ENCODE measurements at places on chromosomes 7 and 10.

- DNase-seq = no peak
Measured at GRCh38 chr7:26792576-26792975, 71.8 kb downstream of the SKAP2 start.

DNA sequence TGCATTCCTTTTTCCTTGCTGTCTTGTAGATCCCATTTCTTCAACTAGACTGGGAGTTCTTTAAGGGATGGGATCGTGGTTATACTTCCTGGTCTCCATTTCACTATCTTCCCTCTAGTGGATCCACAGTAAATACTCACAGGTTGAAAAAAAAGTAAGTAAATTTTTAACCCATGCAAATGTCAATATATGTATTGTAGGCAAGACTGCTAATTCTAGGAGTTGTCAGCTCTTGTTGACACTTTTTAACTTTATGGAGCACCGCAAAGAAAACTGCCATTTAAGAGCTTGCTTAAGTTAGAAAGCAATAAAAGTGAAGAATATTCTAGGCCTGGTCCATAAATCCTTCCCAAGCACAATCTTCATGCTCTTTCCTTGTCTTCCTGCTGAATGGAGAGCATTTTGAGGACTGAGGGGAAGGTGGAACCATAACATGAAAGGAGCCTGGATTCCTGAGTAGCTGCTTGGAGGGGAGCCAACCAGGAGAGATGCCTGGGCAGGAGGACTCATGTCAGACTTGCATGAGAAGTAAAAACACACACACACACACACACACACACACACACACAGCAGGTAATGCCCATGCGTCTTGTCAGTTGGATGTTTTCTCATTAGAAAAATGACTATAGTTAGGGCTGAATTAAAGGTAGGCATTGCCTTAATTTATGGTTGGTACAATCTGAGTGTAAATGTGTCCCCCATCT is 32.2 kb downstream of the VWA2 start:
- DNase-seq = no peak

- no peak for DNase-seq
Measured at GRCh38 chr7:143237366-143237765, 15.5 kb downstream of the TAS2R40 start.

DNA sequence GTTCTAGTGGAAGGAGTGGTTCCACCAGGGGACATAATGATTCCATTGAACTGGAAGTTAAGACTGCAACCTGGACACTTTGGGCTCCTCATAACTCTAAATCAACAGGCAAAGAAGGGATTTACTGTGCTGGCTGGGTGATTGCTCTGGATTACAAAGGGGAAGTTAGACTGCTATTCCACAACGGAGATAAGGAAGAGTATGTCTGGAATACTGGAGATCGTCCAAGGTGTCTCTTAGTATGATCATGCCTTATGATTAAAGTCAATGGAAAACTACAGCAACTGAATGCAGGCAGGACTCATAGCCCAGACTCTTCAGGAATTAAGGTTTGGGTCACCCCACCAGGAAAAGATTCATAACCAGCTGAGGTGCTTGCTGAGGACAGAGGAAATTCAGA is 310.6 kb upstream of the MGMT start:
- no peak for DNase-seq

GRCh38 chr7:91079487-91079886 is 184.7 kb upstream of the FZD1 start:
- no peak for DNase-seq

DNA sequence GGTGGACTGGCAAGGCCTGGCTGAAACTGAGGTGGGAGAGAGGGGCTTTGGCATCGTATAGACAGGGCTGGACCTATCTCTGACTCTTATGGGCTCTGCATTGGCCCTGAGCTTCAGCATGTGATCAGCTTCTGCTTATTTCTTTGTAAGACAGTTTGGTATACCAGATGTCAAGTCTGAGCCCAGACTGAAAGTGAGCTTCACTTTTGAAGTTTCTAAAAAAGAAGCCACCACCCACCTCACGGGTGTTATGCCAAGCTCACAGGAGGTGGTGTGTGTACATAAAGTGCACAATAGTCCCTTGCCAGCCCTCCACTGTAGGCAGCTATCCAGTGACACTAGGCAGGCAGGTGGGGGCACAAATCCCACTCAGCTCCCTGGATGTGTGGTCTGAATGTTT is 68.7 kb upstream of the SEPHS1 start:
- DNase-seq = no peak

DNA sequence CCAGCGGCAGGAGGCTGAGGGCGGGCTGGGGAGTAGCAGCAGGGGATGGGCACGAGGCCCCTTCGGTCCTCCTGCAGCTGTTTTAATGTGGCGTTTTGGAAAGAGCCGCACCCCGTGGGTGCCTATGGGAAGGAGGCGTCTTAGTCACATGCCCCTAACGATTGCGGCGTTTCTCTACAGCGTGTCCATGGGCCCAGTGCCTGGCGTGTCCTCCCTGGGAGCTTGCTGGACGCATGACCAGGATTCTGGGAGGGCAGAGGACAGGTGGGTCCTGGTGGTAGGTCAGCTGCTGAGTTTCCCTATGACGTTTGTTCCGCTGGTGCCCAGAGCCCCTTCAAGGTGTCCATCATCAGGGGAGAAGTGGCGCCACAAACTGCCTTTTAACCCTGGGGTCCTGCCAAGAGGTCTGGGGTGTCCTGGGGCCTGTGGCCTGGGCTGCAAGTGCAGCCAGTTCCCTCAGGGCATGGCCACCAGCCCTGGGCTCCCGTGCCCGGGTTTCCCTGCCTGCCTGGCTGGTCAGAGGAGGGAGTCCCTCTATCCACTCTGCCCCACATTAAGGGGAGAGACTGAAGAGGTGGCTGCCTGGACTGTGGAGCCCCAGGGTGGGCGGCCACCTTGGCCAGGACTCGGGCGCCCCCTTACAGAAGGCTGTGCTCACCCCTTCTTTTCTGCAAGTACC is 48.7 kb downstream of the PWWP2B start:
- DNase-seq = no peak

All from NCI-H510A treated with DMSO at 0.1 percent for 48 hours (cell line).